Epithelial cell of esophagus (primary cell): ENCODE measurements at places on chromosomes 2 and 18.

DNA sequence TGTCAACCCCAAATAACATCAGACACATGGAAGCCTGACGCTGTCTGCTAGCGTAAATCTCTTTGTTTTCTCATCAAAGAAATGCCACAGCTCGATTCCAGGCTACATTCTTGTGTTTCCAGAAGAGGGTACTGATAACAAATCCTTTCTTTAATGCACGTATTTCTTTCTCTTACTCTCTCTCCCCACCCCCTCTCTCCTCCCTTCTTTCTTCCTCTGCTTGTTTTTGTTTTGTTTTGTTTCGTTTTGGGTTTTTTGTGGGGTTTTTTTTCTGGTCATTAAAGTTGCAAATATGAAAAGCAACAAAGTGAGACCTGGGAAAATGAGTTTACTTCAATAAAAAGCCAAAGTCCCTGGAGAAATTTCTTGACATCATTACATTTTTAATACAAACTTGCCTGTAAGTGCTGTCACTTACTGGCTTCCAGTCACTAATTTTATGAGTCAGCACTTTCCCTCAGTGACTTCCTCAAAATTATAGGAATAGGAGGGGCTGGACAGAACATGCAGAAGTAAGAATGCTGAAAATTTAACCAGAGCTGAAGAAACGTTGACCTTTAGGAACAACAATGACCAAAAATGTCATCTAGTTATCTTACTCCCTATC is 106.7 kb upstream of the NABP1 start:
- DNase-seq: peak; percentile 69

DNA sequence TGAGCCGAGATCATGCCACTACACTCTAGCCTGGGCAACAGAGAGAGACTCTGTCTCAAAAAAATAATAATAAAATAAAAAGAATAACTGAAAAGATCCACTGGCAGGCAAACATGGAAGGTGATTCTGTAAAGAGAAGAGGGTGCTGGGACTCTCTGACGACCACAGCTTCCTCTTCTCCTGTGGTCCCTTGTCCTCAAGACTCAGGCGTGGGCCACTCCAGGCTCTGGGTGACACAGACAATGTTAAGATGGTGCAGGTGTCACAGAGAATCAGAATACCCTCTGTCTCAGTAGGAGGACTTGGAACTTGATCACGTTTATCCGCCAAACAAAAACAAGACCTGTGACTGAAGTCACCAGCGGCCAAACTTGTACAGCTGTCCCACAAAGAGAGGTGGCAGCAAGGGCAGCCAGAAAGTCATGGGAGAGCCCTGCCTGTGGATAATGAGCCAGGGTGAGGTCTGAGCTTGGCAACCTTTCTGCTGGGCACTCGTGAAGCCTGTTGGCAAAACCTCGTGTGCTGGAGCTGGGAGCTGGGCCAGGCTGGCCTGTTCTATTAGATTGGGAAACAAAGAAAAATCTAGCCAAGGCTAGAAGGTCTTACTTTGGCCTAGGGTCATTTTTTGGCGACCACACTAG is 76.4 kb upstream of the ITGA6 start:
- no peak for DNase-seq

DNA sequence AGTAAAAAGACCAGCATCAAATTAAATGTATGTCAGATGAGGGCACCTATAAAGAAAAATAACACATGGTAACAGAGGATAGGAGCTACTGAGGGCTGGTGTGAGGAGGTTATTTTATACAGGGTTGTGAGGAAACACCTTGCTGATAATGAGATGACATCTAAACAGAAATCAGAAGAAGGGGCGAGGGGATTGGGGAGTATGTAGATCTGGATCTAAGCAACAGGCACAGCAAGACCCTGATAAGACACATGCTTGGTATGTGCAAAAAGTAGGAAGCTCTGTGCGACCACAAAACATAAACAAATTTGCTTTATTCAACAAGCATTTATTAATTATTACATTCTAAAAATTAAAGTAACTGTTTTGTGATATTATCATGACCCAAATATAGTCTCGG is 295.4 kb downstream of the ZEB2 start:
- no peak for DNase-seq

DNA sequence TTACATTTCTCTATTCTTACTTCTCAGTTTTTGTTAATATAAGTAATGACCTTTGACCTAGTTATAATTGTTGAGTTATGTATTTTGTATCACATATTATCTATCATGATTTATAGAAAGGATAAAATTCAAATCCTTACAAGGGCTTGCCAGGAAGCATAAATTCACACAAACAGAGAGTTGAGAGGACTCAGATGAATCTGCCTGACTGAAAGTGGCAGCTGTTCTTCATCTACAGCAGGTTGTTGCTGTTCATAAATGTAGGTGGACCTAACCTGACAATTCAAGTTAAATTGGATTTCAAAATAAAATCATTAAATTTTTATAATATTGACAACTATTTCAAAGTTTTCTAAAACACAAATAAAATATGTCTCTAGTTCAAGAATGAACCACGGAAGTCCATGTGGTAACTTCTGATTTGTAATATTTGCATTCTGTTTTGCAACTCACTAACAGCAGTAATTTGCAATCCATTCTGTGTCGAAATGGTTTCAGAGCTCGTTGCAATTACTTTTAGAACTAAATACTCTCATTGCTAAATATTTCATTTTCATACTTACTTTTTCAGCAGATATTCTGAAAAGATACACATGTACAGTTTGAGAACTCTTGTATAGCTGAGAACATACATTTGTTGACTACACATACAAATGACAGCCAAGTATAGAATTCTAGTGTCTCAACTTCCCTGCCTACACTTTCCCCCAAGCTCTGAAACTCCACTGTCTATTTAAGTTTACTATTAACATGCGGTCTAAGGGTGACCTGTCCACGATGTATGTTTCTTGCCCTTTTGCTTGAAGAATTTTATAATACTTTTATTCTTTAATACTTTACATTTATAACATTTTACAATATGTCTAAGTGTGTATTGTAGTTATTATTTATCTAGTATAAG is 25.7 kb downstream of the SCN7A start:
- peak; percentile 21 for DNase-seq

GRCh38 chr2:193112986-193113385 is 918.3 kb upstream of the TMEFF2 start:
- DNase-seq: no peak

- no peak for DNase-seq
Measured at GRCh38 chr2:162477011-162477410, 133.1 kb downstream of the GCA start.

DNA sequence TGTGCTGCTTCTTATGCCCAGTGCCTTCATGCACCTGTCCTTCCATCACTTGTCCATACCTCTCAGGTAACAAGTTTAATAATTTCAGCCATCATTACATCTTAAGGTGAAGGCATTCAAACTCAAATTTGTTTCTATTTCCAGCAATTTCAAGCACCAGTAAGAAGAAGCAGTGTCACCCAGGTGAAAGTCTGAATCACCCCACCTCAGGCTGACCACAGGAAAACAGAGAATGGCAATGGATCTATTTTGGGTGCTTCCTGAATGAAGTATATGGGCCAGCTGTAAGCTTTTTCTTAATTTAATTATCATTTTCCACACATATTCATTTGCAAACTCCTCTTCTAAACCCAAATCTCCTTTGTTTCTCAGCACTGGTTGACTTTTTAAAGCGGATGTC is 372.7 kb upstream of the SOX11 start:
- no peak for DNase-seq

GRCh38 chr18:55268628-55269275 is 309.5 kb upstream of the CCDC68 start:
- DNase-seq: no peak

GRCh38 chr18:8960740-8961657 is 141.5 kb upstream of the NDUFV2 start:
- DNase-seq: peak; percentile 92
